HS-5 (cell line): ENCODE measurements at places on chromosomes 7 and 10.

- DNase-seq: peak; percentile 11
Observed at GRCh38 chr7:115015619-115016018, 93.7 kb downstream of the MDFIC start.

DNA sequence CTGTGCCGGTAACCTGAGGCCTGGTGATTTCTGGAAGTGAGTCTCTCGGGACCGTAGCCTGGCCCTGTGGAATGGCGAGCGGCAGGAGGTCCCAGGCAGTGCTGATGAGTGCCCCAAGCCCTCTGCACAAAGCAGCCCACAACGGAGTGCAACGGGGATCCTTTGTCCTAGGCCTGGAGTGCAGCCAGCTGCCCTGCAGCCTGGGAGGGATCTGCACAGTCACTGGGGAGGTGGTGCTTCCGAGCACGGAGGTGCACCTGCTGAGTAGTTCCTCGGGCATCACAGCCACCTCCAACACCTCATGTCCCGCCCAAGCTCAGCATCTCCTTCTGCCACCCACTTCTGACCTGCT is 162.8 kb upstream of the ZMIZ1 start:
- no peak for DNase-seq

DNA sequence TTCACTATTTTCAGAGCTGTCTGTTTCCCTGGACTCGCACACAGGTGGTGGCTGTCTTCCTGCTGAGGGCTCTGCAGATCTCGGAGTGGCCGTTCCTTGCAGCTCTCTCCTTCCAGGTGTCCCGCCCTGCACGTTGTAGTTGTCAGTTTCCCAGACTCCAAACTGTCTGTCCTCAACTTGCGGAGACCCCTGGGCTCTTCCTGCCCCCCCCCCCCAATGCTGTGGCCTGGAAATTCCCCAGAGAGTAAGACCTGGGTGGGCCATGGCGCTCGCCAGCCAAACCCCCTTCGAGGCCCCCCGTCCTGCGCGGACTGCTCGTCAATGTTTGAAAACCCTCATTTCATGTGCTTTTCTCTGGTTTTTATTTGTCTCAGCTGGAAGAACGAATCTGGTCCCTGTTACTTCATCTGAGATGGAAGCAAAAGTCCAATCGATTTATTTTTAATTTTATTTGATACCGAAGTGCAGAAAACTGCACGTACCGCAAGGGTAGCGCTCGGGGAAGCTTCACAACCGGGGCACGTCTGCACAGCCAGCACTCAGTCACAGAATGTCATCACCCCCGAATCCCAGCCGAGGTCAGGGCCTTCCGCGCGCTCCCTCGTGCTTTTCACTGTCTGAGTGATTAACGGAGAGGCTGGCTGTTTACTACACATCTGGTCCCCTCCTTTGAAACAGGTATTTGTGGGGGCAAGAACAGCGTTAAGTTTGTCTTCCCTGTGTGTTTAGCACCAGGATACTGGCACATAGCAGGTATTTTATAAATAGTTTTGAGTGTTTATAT is 46.4 kb upstream of the NKX6-2 start:
- DNase-seq: no peak

GRCh38 chr10:100886091-100886490 is 26.7 kb upstream of the SLF2 start:
- no peak for DNase-seq

DNA sequence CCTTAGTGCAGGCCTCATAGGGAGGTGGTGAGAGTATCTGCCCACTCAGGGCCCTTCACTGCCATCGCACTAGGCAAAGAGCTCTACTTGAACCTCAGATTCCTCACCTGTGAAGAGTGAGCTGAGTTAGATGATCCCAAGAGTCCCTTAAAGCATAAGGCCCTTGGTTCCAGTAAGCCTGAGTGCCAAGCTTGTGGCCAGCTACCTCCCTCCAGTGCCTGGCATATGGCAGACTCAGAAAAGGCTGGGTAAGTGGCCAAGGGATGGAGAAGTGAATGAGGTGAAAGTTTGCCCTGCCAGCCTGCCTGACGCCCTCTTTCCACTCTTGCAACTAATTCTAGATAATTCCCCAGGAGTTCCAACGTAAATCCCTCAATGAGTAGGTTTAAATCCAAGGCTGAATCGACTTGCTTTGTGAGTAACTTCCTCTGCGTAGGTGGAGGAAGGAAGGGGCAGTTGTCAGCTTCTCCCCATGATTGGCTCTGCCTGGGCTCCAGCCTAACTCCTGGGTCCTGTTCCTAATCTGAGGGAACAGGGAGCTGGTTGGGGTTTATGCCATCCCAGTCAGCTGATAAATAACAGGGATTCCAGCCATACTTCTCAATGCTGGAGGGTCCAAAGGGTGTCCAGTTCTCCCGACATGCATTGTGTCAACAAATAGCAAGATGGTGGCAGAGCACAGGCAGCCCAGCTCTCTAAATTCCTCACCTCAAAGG is 14.2 kb downstream of the DUSP5 start:
- DNase-seq: no peak

DNA sequence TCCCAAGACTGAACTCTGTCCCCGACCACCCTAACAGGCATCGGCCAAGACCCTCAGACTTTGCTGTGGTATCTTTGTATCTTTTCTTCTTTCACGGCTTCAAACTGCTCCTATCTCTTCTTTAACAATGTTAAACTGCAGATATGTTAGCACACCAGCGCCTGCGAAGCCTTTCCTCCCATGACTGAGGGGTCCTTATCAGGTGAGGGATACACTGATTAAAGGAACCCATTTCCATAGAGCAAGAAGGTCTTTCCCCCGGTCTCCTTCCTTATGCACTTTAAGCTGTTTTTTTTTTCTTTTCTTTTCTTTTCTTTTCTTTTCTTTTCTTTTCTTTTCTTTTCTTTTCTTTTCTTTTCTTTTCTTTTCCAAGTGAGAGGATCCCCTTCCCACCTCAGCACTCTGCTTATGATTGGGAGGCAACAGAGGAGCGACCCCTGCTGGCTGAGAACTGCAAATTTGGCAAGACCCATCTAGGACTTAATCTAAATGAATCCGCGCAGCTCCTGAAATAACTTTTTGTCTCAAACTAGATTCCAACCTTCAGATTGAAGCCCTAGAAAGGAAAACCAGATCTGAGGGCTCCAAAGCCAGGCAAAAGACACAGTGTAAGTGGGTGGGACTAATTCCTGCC is 109.9 kb downstream of the ITGB8 start:
- DNase-seq: no peak
